Kidney tubule cell (primary cell): ENCODE measurements at places on chromosomes 7 and 10.
A peak's percentile ranks its signal among the peaks of the same experiment; 100 is the strongest.

GRCh38 chr10:32384171-32384570 is 37.2 kb upstream of the EPC1 start:
- no peak for DNase-seq

DNA sequence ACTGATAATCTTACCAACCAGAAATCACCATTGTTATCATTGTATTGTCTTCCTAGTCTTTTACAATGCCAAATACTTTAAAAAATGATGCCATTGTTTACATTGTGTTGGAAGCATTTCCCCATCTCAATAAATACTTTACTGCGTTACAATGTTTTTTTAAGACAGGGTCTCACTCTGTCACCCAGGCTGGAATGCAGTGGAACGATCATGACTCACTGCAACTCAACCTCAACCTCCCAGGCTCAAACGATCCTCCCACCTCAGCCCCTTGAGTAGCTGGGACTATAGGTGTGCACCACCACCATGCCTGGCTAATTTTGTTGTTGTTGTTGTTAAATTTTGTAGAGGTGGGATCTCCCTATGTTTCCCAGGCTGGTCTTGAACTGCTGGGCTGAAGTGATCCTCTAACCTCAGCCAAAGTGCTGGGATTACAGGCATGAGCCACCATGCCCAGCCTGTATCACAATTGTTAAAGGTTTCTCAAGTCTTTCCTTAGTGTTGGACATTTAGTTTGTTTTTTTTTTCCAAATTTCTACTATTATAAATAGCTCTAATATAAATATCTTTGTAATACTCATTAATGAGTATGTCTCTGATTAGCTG is 13.5 kb downstream of the LRMDA start:
- DNase-seq: peak; percentile 33

- peak; percentile 40 for DNase-seq
These were observed 91.8 kb downstream of the ARHGAP12 start for GRCh38 chr10:31836569-31837406.

DNA sequence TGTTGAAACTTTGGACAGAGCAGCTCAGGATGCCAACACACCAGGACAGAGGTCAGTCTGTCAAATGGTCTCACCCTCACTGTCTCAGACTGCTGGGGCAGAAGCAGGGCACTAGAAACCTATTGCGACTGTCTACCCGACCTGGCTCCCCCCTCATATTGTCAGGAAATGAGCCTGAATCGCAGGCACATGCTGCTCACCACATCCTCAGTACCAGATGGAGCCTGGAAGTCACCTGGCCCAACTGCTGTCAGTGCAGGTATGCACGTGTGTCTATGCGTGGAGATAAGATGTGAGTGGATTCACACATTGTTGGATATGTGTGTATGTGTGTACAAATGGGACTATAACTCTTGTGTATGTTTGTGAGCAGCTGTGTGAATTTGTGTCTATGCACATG is 3.2 kb upstream of the CDHR1 start:
- no peak for DNase-seq

DNA sequence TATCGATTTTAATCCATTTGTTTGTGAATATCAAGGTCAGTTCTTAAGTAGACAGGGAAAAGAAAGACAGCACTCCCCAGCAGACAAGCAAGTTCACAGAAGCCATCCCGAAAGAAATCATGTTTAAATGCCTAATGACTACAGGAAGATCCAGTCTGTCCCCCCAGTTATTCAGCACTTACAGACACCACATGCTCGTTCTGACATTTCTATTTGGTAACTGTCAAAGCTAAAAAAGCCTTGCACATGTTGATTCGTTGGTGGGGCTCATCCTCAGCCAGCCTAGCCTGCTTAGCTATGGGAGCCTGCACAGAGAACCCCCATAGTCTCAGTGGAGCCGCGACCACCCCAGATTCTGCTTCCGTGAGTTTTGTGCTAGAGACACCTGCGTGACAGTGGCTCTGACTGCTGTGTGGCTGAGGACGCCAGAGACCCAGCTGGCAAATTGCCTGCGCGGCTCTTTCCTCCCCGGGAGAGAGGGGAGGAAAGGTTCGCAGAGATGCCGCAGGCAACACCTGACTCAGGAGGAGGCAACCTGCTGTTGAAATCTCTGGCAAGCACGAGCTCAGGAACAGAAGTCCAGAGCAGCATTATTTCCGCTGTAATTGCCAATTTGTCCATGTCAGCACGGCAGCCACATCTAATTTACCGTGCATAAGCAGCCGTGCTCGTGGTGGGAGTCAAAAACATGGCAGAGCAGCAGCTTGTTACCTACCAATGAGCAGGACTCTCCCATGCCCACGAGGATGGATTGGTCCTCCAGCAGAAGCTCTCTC is 194.2 kb downstream of the GPAM start:
- DNase-seq: no peak

DNA sequence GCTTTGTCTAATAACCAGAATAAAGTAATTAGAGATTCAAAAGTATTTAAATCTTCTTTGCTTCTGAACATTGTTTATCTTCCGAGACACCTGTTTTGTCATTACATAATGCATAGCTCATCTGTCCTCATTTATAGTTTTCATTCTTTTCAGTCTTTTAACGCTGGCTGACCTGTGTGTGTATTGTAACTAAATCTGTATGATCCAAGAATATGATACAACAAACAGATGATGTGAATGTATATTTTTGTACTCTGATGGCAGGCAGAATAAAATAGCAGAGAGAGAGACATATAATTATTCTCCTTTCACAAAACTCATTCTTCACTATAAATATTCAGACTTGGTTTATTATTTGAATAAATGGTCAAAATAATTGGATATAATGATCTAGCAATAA is 80.6 kb downstream of the ORC5 start:
- no peak for DNase-seq
